ENCODE measurements at places on chromosomes 3 and 15.
A peak's percentile ranks its signal among the peaks of the same experiment; 100 is the strongest.

- DNase-seq: peak; percentile 70
These were observed 162.4 kb downstream of the GHSR start for GRCh38 chr3:172285844-172286243.

- no peak for DNase-seq
These were observed 325.9 kb upstream of the TBL1XR1 start for GRCh38 chr3:177523067-177523675.

- no peak for DNase-seq
These were observed 6.9 kb upstream of the SERPINI2 start for GRCh38 chr3:167480748-167481147.

- DNase-seq: peak; percentile 26
These were observed 23.4 kb upstream of the PPP4R2 start for GRCh38 chr3:72973031-72973723.

DNA sequence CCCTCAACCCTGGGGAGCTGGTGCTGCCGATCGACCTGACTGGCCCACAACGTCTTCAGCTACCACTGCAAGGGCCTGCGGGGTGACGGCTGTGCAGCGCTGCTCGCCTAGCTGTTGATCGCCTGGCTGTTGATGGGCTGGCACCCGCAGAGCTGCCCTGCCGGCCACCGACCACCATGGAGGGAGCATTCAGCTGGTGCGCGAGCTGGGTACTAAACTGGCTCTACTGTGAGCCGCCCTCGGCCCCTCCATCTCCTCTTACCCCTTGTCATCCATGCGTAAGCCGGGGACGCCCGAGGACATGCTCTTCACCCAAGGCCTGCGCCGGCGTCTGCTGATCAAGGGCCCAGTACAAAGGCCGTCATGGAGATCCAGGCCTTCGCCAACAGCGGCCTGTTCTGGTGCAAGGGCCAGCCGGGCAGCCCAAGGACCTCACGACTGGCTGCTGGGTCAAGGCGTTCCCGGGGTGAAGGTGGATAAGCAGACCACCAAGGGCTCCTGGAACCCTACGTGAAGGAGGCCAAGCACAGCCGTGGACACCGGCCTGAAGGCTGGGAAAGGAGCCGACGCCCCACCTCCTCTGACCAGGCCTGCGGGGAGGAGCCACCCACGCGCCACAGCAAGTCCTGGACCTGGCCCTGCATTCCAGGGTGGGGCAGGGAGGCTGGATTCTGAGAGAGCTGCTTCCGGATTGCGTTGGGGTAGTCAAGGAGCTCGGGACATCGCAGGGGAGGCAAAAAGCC, 46.9 kb downstream of the SFMBT1 start:
- DNase-seq: no peak

DNA sequence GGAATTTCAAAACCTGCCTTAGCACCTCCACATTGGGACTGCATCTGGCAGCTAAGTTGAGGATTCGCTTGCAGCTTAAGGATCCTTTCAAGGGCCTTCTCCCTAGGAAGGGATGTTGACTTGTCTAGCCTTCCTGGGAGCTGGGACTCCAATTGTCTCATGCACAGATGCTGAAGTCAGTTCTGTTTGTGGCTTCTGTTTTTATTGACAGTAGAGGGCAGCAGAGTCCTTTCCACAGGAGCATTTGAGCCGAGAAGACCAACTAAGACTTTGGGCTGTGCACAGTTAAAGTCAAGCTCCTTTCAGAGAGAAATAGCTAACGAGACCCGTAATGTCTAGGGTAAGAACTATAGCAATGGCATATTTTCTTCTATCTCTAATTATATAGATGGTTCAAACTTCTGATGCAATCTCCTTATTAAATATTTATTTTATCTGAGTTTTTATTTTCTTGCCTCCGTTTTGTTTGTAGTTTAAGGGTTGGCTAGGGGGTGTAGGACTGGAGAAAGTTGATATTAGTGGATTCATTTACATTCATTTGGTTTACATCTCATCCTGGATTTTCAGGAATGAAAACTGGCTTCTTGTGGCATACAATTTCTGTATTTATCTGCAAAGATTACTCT, 59.7 kb upstream of the KBTBD8 start:
- peak; percentile 76 for DNase-seq

DNA sequence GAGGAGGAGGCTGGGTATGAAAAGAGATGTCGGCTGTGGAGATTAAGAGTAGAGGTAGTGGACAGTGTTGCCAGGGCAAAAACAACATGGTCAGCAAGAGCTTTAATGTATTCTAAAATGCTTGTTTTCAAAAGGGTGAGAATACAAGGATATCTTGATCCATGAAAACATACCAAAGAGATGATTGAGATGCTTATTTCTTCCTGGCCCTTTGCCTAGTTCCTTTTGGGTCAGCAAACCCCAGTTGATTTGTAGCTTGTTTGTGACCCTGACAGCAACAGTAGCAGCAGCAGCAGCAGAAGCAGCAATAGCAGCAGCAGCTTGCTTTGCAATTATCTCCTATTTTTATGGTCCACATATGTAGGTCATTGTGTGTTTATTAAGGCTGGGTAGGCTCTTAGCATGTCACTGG, 337.3 kb downstream of the LPP start:
- peak; percentile 82 for DNase-seq

- no peak for DNase-seq
These were observed 22.6 kb upstream of the COMMD4 start for GRCh38 chr15:75313116-75313845.

DNA sequence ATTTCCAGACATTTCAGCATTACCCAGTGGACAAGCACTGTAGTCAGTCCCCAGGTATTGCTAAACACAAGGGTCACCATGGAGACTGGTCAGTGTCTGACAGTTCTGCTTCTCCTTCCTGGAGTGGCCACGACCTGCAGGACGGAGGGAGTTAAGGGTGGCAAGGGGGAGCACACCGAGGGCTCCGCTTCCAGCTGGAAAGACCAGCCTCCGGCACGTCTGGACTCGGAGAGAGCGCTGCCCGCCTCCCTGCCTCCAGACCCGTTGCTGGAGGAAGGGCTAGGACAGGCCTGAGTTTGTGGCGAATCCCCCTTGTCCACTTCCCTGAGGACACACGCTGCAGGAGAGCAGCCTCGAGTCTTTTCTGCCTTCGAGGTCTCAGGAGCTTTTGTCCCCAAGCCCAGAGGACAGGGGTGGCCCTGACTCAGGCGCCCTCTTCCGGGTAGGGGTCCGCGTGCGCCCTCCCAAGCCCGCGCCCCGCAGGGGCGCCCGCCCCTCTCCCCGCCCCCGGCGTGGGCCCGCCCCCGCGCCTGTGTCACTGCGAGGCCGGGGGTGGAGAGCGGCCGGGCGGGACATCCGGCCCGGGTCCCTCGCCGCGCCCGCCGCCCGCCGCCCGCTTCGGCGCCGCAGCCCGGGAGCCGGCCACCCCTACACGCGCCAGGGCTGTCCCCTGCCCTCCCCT, at the start of gene CHST14:
CHST14 (plus strand) TSS at position 562 of the 682 bp plus-strand sequence. CDS start 230 bp downstream, outside the sequence.
- DNase-seq: peak; percentile 74

- no peak for DNase-seq
These were observed 24.0 kb downstream of the LTF start for GRCh38 chr3:46440531-46441294.

GRCh38 chr15:40279437-40280141, 3.3 kb downstream of the ANKRD63 start:
- DNase-seq: peak; percentile 81

DNA sequence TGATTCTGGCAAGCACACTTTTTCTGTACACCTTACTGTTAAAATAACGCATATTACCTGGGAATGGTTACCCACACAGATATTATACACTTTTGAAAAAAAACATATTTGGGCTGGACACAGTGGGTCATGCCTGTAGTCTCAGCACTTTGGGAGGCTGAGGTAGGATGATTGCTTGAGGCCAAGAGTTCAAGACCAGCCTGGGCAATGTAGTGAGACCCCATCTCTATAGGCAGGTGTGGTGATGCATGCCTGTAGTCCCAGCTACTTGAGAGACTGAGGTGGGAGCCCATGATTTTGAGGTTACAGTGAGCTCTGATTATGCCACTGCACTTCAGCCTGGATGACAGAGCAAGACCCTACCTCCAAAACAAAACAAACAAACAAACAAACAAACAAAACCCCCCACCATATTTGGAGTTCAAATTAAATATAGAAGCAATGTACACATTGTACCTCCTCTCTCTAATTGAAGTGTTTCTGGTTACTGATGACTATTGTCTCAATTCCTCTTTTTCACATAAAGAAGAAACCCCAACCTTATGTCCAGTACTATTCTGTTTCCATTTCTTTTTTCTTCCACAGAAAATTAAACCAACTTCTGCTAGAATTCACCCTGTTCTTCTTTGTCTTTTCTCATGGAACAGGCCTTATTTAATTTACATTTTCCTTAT, 152.6 kb upstream of the UMPS start:
- no peak for DNase-seq

DNA sequence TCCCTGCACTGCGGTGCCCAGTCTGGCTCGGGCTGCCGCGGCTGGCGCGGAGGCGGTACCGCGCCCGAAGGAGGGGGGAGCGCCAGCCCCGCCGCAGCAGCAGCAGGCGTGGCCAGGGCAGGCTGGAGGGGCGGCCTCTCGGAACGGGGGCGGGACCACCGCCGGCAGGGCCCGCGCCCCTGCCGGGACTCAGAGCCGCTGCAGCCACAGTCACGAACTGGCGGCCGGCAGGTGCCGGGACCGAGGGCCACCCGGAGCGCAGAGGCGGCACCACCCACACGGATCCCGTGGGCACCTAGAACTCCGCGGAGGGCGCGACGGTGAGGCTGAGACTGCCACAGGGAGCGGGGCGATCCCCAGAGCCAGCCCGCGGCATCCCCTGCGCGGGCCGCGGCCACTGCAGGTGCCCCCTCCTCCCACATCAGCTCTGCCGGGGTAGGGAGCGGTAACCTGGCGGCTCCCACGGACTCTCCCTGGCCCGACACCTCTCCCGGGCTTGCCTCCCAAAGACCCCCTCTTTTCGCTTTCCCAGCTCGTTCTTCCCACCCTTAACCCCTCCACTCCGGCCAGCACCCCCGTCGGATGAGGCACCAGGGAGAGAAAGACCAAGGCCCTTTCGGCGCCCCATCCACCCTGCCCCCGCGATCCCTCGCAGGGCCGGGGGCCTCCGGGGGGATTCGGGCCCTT, at the start of gene VWA5B2:
VWA5B2 (plus strand) TSS at position 192 of the 687 bp plus-strand sequence. CDS start 944 bp downstream, outside the sequence.
- DNase-seq: peak; percentile 78

GRCh38 chr3:177320765-177321247, 123.5 kb upstream of the TBL1XR1 start:
- DNase-seq: peak; percentile 30

DNA sequence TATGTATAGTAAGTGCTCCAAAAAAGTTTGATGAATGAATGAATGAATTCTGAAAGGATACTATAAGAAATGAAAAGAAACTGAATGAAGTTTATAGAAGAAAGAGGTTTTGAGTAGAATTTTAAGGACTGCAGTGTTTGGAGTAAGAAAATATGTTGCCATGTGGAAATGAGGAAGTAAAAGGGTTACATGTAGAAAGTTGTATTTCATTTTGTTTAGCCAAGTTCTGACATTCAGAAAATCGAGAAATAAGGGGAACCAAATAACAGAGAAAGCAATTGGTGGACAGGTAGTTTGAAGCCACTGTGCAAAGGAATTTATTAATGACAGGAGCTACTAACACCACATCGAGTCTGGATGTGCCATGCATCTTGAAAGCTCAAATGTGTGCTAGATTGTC, 200.7 kb downstream of the SATB1 start:
- no peak for DNase-seq

GRCh38 chr3:180085122-180085710, 48.5 kb upstream of the PEX5L start:
- DNase-seq: no peak

GRCh38 chr3:28915741-28916500, 364.9 kb upstream of the RBMS3 start:
- peak; percentile 71 for DNase-seq

DNA sequence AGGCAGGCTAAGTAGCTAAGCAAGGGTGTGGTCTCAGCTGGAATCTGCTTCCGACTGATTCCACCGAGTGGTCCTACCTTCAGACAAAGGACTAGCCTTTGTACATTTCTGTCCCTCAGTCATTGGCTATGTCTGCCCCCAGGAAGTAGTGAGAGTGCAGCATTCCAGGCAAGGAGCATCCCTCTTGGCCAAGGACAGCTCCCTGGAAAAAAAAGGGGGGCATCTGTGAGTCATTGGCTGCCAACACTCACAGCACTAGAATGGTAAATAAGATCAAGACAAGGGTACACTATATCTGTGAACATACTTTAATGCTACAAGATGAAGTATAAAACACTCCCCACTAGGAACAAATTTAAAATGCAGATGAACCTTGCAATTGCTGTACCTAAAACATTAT, 66.8 kb downstream of the STAC start:
- DNase-seq: no peak

DNA sequence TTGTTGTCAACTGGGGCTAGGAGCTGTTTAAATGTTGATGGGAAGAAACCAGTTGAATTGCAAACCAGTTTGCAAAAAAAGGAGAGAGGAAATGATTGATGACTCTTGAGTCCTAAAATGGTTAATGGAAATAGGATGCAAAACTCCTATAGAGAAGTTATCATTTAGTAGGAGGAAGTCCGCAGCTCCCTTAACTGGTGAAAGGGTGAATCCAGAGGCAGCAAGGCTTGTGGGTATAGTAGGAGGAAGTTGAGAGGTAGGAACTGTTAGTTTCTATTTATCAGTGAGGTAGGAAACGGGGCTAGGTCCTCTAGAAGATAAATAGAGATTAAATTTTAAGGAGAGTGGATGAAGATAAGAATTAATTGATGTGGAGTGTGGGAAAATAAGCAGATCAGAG, 15.4 kb downstream of the IREB2 start:
- DNase-seq: no peak

- no peak for DNase-seq
These were observed 137.9 kb downstream of the KCNAB1 start for GRCh38 chr3:156258301-156258700.

GRCh38 chr3:23921052-23921511, 4.2 kb downstream of the RPL15 start:
- no peak for DNase-seq

DNA sequence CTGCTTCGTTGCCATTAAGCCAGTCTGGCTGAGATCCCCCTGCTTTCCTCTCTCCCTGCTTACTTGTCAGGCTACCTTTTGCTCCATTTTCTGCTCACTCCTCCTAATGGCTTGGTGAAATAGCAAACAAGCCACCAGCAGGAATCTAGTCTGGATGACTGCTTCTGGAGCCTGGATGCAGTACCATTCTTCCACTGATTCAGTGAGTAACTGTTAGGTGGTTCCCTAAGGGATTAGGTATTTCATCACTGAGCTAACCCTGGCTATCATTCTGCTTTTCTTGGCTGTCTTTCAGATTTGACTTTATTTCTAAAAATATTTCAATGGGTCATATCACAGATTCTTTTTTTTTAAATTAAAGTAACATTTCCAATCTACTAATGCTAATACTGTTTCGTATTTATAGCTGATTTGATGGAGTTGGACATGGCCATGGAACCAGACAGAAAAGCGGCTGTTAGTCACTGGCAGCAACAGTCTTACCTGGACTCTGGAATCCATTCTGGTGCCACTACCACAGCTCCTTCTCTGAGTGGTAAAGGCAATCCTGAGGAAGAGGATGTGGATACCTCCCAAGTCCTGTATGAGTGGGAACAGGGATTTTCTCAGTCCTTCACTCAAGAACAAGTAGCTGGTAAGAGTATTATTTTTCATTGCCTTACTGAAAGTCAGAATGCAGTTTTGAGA, 25.0 kb downstream of the CTNNB1 start:
- DNase-seq: peak; percentile 75

- DNase-seq: peak; percentile 64
These were observed 143.1 kb downstream of the MYLK start for GRCh38 chr3:123741041-123741511.

- no peak for DNase-seq
These were observed 147.7 kb upstream of the ICE2 start for GRCh38 chr15:60626669-60627068.
